Bone marrow (tissue), 2 donors: ENCODE measurements at places on chromosomes 7 and 10.

GRCh38 chr7:134723892-134724291 is 55.5 kb upstream of the CALD1 start:
- DNase-seq, result no peak

DNA sequence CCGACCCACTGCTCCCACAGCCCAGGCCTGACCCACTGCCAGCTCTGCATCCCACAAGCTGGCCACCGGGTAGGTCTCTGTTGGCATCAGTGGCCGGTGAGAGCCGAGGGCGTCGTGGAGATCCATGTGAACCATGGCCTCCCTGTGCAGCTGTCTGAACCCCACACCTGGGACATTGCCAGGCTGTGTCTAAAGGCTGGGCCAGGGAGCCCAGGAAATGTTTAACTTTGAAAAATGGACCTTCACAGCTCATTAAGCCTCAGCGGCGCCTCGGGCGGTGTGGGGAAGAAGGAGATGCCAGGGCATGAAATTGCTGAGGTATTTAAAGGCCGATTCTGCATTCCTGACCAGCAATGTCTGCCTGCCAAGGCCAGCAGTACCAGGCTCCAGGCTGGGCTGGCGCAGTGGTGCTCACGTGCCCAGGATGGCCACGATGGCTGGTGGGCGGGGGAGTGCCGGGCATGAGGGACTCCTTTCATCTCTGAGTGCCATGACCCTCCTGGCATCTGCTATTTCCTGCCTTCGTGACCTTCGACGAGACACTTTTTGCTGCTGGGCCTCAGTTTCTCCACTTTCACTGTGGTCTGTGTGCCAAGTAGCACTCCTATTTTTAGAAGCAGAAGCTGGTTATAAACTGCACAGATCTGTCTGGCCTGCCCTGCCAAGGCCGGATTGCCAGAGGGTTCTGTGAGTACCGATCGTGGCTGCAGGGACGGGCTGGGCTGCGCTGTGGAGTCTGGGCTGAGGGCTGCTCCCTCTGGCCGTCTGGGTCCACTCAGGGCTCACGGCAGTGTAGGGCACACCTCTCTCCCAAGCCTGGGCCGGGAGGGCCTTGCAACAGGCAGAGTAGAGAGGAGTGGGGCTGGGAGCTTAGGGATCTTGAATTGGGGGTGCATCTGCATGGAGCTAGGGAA is 21.8 kb downstream of the ELFN1 start:
- DNase-seq, result no peak

- no peak for DNase-seq
Observed at GRCh38 chr7:26439521-26440232, 148.0 kb downstream of the SNX10 start.

DNA sequence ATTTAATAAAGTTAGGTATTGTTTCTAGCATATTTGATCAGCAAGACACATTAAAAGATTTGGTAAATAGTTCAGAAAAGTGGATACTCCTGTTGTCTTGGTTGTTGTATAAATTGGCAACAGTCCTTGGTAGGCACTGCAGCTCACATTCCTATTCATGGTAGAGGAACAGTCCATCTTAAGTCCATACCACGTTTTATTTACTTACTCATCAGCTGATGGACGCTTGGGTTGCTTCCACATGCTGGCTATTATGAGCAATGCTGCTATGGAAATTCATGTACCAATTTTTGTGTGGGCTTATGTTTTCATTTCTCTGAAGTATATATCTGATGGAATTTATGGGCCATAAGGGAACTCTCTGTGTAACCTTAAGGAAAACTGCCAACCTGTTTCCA is 43.3 kb downstream of the C10orf120 start:
- DNase-seq, result no peak

DNA sequence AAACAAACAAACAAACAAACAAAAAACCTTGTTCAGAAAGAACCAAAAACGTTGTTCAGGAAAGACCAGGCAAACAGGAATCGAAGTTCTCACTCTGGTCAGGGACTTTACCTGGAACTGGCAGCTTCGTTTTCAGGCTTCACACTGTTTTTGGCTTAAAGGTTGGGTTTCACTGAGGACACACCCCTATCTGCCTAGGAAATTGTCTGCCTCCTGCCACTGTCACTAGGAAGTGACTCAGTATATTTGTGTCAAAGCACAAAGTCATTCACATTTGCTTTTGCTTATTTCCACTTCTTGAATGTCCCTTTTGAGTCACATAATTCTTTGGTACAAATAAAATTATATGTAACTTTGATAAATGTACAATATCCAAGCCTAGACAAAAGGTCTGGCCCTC is 37.9 kb downstream of the PNLIPRP3 start:
- DNase-seq, result no peak

GRCh38 chr7:151395036-151395367 is 14.8 kb downstream of the WDR86 start:
- DNase-seq, result no peak

- DNase-seq, result no peak
Observed at GRCh38 chr10:47031901-47032465, 120.8 kb downstream of the PTPN20 start.

DNA sequence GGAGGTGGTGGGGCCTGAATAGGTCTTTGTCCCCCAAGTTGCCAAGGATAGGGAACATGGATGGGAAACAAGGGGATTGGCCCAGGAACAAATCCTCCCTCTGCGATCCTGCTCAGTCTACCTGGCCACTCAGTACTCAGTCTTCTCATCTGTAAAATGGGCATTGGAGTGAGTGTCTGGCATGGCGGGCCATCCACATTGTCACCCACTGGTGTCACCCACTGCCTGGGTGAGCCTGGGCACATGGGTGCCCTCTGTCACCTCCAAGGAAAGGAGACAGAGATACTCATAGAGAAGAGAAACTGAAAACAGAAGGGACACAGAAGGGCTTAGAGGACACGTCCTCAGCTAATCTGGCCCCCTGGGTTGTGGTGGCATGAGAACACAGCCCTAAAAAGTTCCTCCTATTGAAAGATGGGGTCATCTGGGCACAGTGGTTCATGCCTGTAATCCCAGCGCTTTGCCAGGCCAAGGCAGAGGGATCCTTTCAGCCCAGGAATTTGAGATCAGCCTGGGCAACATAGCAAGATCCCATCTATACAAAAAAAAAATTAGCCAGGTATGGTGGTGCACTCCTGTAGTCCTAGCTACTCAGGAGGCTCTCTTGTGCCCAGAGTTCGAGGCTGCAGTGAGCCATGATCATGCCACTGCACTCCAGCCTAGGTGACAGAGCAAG is 12.5 kb upstream of the TNRC18 start:
- no peak for DNase-seq

DNA sequence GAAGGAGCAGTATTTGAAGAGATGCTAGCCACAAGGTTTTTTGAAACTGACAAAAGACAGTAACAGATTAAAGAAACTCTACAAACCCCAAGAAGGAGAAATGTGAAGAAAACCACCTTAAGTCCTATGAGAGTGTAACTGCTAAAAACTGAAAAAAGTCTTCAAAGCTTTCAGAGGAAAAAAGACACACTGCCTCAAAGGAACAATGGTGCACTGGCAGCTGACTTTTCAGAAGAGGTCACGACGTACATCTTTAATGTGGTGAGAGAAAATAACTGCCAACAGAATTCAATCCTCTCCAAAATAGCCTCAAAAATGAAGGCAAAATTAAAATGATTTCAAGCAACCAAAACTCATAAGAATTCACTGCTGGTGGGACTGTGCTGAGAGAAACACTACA is 94.0 kb downstream of the VIPR2 start:
- DNase-seq, result no peak
